ENCODE measurements at places on chromosomes 7 and 10.

GRCh38 chr10:91540733-91541132, 92.1 kb downstream of the PPP1R3C start:
- DNase-seq = no peak

DNA sequence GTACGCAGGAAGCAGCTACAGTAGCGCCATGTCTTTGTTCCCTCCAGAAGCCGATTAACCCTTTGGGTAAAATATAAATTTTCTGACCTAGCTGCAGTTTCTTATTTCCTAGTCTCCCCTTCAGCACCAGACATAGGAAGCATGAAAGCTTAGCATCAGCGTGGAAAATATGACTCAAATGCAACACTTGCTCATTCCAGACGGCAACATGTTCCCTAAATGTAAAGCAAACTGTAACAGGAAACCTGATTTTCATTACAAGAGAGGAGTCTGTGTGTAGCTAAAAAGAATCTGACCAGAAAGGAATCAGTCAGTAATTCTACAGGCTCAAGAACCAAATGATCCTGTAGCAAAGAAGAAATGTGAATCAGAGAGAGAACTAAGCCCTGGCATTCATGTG, 219.2 kb downstream of the C7orf25 start:
- DNase-seq = no peak

- no peak for DNase-seq
These were observed 7.2 kb downstream of the INSYN2A start for GRCh38 chr10:127189226-127189625.

GRCh38 chr7:140213684-140214074, 36.9 kb upstream of the KDM7A start:
- no peak for DNase-seq

DNA sequence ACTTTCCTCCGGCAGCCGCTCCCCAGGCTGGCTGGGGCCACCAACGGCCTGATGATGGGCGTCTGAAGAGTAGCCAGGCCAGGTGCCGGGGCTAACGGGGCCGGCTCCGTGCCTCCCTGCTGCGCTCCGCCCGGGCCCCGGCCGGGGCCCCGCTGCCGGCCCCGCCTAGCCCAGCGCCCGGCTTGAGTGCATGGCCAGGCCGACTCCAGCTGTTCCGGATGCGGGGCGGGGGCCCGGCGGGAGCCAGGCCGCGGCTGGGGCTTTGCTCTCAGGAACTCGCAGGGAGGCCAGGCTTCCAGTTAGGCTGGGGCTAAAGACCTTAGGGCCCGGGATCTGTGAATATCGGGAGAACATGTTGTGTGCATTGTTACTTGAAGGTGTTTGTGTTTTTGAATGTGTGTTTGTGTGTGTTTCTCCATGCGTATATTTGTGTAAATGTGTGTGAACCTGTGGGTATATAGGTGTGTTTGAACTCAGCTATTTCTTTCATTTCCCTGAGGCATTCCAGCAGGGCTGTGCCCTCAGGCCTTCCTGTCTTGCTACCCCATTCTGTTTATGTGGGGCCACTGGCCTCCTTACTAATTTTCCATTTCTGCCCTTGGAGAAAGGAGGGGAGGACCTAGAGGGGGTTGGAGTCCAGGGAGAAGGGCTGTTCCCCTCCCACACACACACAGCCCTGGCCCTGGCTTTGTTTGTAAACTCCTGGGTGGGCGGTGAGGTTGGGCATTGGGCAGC, 1.1 kb upstream of the LBX1 start:
- no peak for DNase-seq

DNA sequence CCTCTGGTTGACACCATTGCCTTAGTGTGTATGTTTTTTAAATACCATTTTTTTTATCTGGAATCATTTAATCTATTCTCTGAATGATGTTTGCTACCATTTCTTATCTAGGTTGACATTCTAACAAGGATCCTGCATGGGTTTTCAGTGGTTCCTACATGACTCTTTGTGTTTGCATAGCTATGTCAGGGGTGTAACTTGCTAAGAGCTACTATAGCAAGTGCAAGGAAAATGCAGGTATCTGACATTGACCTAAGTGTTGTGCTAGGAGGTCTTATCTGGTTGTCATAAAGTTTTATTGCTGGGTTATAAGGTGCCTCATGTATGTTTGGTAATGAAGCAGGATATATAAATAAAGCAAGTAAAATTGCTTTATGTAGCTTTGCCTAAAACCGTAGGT, 183.2 kb downstream of the PLXDC2 start:
- no peak for DNase-seq

- peak; percentile 66 for DNase-seq
These were observed 5.1 kb upstream of the EMX2 start for GRCh38 chr10:117537436-117537903.

- no peak for DNase-seq
These were observed 50.6 kb upstream of the STEAP4 start for GRCh38 chr7:88357294-88357693.

GRCh38 chr7:148803094-148803493, 81.0 kb downstream of the EZH2 start:
- DNase-seq = no peak

DNA sequence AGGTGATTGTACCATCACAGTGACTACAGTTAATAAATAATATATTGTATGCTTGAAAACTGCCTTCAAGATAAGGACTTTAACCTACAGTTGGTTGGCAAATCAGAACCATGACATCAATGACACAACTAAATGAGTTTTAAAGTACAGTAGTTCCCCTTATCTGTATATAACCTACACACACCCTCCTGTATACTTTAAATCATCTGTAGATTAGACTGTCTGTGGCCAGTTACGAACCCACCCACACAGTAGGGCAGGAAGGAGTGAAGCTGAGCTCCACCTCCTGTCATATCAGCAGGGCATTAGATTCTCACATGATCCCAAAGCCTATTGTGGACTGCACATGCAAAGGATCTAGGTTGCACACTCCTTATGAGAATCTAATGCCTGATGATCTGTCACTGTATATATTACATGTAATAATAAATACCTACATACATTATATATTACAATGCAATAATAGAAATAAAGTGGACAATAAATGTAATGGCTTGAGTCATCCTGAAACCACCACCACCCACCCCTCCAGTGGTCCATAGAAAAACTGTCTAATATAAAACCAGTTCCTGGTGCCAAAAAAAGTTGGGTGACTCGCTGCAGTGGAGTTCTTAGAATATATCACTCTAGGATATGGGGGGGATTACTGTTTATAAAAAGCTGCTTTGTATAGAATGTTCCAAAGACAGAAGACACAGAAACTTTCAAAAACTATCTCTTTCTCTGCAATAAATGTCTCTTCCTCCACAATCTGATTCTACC, 5.6 kb downstream of the TPK1 start:
- no peak for DNase-seq

- DNase-seq = no peak
These were observed 29.6 kb upstream of the CTNNA3 start for GRCh38 chr10:67725567-67725966.

DNA sequence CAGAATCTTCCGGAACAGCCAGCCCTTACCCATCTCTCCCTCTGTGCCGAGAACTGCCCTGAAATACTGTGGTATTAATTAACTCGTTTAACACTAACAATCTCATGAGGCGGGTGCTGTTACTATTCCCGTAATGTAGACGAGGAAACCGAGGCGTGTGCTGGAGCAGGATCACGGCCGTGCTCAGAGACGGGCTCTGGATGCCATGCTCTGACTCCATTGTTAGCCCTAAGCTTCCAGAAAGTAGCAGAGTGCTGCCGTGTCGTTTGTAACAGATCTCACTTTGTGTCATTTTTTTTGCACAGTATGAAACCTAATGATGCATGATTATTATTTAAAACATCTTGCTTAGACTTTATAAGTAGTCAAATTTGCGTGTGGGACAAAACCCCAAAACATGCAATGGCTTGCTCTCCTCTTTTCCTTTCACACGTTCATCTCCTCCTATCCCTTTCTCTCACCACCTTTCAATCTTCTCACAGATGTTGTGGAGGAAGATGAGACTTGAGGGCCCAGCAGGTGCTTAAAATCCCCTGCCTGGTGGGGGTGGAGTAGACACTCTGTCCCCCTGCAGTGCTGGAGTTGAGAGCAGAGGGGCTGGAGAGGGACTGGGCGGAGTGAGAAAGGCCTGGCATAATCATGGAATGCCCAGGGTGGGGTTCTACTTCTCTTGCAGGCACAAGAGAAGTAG, 482 bp upstream of the ACTR3C start:
- DNase-seq = no peak

GRCh38 chr7:87354749-87355148, 9.3 kb downstream of the CROT start:
- no peak for DNase-seq

- DNase-seq = no peak
These were observed 57.0 kb downstream of the CLEC2L start for GRCh38 chr7:139580435-139580834.

DNA sequence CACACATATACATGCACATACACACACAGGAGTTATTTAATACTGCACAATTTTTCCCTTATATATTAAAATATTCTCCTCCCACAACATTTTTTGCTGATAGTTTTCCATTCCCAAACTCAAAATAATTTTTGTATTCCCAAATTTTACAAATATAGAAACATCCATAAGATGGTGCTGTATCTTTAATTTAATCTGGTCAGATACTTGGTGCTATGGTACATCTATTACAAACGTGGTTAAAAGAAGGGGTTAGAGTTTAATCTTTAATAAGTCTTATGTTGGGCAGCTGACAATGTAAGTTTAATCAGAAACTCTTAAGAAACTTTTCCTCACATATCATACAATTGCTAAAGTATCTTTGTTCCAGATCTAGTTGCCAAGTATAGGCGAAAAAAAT, 10.2 kb upstream of the CADPS2 start:
- no peak for DNase-seq

DNA sequence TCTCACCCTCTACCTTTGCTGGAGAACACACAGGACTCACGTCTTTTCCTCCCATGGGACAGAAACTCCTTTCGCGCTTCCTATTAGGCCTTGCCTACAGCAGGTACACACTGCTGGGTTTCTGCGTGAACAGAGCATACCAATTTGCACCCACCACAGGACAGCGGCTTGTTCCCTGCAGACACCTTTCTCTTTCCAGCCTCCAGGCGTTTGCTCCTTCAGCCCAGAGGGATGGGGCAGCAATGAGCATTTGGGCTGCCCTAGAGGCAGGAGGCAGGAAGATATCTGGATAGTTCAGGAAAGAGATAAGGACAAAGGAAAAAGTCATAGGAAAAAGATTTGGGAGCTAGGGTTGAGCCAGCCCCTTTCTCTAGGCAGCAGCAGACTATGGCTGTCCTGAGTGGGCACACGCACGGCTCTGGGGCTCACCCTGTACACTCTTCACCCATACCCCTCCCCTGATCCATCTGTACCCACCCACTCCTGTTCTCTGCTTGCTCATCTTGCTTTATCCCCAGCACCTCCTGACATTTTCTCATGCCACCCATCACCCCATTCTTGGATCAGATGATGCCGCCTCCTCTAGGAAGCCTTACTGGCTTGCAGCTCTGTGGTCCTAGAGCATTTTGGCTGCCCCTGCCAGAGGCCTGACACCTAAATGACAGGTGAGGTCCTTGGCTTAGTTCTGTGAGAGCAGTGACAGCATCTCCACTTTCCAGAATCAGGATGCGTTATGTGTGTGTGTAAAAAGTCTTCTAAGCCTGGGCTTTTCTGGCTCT, 40.7 kb upstream of the SPDYE3 start:
- no peak for DNase-seq

DNA sequence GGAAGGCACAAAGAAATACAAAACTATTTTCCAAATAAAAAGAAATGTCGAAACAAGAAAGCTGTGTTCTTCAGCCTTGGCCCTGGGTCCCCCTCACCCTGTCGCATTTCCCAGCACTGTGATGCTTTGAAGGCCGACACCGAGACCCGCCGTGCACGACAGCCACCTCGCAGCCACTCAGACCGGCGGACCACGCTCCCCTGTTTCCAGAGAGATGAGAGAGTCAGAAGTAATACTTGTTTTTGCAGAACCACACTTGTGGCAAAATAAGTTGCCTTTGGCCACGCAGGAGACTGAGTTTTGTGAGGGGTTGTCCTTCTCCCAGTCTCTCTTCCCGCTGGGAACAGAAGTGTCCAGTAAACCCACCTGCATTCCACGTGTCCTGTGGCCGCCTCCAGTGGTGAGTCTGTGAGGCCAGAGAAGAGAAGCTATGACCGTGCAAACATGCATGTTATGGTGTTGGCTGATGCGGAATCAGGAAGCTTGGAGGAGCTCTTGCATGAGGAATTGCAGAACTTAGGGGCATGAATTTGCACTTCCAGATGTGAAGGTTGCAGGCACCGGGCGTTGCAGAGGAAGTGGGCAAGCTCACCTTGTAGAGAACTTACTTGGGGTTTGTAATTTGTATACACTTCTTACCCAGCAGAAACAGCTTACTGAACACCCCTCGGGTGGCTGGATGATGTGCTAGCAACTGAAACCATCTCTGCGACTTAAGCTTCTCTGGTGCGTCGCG, 194.5 kb downstream of the EBF3 start:
- DNase-seq = no peak
